ENCODE measurements at places on chromosomes 1 and 21.
A peak's percentile ranks its signal among the peaks of the same experiment; 100 is the strongest.

DNA sequence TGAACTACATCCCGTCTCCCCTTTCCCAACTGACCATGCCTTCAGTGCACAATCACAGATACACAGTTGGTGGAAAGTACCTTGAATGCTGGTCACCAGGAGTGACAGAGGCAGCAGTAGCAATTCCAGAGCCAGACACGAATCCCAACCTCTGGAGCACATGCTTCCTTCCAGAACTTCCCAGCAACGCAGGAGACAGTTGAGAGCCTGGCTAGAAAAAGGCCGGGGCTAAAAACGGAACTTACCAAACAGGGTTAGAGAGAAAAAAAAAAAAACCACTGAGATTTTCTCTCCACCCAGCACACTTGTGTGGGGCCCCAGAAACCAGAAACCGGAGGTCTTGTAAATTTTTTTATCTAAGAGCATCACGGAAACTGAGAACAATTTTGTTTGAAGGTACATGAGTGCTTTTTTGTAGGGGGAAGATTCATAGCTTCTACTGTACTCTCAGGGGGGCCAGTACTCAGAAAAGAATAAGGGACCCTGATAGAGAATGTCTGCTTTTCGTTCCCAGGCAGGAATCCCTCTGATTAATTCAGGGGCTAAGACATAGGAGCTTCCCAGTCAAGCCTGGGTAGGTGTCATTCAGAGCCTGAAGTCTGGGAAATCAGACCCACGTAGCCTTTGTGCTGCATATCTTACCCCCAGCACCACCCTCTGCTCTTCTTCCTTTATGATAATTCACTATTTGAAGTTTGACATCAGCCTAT lies at the start of gene CD48:
Gene CD48 (minus strand): TSS at position 221 of the 710 bp plus-strand sequence. CDS start 59 bp downstream, at position 162.
- no peak within 1 kb of the TSS for H3K27ac ChIP-seq
- DNase-seq, result peak; percentile 66
- H3K27me3 ChIP-seq, result no peaks in the 10 kb centered on the region
- H3K4me1 ChIP-seq, result peaks cover 45% of the 10 kb centered on the region

DNA sequence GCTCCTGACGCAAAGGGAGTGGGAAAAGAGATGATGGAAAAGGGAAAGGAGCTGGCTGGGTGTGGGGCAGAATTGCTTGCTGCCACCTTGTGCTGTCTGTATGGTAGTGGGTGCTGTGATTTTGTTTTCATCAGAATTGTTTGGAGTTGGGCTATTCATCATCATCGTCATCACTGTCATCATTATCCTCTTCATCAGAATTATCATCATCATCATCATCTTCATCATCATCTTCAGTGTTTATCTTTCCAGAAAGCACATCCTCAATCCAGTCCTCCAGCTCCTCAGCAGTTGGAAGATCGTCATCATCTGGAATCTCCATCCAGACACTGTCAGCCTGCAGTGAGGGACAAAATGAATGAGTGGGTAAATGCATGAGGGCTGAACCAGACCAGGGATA lies 59.3 kb downstream of the VANGL1 start:
- no peak for DNase-seq
- no peak overlapping the region for H3K4me3 ChIP-seq
- peaks cover 8% of the 10 kb centered on the region for H3K27me3 ChIP-seq
- H3K36me3 ChIP-seq, result no peaks in the 10 kb centered on the region
- H3K4me1 ChIP-seq, result no peaks in the 10 kb centered on the region

- no peak overlapping the region for H3K4me3 ChIP-seq
- H3K27ac ChIP-seq, result peak overlapping the region; percentile 20
- H3K27me3 ChIP-seq, result no peaks in the 10 kb centered on the region
- no peaks in the 10 kb centered on the region for H3K36me3 ChIP-seq
- no peak for DNase-seq
Measured at GRCh38 chr21:34536820-34537219, 24.8 kb upstream of the KCNE1 start.

DNA sequence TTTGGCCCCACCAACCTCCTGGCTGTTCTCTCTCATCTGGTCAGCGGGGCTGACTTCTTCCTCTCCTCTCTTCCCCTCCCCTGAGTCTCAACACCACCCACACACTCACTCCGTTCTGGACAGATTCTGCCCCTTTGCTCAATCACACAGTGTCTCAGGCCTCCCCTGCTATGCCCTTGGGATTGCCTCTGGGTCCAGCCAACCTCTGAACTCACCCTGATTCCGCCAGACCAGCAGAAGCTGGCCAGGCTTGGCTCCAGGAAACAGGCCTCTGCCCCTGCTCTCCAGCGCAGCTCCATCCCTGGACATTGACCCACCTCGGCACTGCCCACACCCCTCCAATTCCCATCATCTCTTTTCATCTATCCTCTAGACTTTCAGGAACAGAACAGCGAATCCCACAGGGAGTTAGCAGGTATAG lies 22.1 kb downstream of the AHDC1 start:
- peak overlapping the region; percentile 1 for H3K27ac ChIP-seq
- no peak overlapping the region for H3K4me3 ChIP-seq
- peaks cover 4% of the 10 kb centered on the region for H3K27me3 ChIP-seq
- H3K36me3 ChIP-seq, result no peaks in the 10 kb centered on the region
- H3K4me1 ChIP-seq, result peaks cover 14% of the 10 kb centered on the region

DNA sequence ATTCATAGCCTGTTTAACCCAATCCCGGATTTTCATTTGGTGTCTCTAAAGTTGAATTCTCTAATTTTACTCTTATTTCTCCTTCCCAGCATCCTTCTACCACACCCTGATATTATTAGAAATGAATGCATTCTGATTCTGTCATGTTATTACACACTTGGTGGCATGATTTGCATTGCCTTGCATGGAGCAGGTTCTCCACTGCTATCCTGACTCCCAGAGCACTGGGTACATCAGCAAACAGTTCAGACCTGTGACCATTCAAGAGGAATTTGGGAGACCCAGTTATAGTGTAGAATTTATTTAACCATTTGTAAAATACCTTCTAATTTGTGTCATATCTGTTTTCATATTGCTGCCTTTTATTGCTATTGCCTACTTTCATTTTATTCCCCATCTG lies 2.6 kb downstream of the LRRC8B start:
- no peak overlapping the region for H3K4me3 ChIP-seq
- H3K4me1 ChIP-seq, result peaks cover 51% of the 10 kb centered on the region
- H3K27ac ChIP-seq, result no peak overlapping the region
- no peaks in the 10 kb centered on the region for H3K27me3 ChIP-seq
- DNase-seq, result no peak
- peaks cover 37% of the 10 kb centered on the region for H3K36me3 ChIP-seq

GRCh38 chr1:158248771-158249170 lies 5.5 kb upstream of the CD1A start:
- H3K27me3 ChIP-seq, result peaks cover 48% of the 10 kb centered on the region
- peaks cover 23% of the 10 kb centered on the region for H3K4me1 ChIP-seq
- DNase-seq, result no peak
- no peaks in the 10 kb centered on the region for H3K36me3 ChIP-seq
- H3K27ac ChIP-seq, result no peak overlapping the region
- H3K4me3 ChIP-seq, result no peak overlapping the region

DNA sequence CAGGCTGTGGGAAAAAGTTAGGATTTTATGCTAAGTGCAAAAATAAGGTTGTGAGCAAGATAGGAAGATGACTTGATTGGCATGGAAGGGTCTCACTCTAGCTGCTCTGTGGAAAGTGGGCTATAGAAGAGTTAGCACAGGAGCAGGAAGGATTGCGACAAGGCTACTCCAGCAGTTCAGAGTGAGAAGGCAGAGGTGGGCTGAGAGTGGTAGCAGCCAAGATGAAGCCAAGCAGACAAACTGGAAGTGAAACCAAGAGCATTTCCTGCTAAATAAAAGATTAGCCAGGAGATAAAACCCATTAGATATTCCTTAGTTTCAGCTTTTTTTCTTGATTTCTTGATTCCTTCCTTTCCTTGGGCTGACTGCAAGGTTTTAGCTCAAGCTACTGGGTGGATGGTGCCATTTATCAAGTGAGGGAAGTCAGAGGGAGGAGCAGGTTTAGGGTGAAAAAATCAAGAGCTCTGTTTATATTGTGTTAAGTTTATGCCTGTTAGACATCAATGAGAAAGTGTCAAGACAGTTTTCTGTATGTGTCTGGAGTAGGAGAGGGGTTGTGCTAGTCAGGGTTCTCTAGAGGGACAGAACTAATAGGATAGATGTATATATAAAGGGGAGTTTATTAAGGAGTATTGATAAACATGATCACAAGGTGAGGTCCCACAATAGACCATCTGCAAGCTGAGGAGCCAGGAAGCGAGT lies 33.1 kb upstream of the ZNF644 start:
- no peaks in the 10 kb centered on the region for H3K36me3 ChIP-seq
- peaks cover 7% of the 10 kb centered on the region for H3K27me3 ChIP-seq
- no peak overlapping the region for H3K27ac ChIP-seq
- DNase-seq, result no peak
- H3K4me1 ChIP-seq, result no peaks in the 10 kb centered on the region

GRCh38 chr21:37006486-37007291 lies at the start of gene RIPPLY3:
TSS of gene RIPPLY3 (plus strand) at chr21:37006702. CDS start at chr21:37006773, 71 bp downstream.
- no peak within 1 kb of the TSS for H3K27ac ChIP-seq
- peak within 1 kb of the TSS; percentile 65 for H3K4me3 ChIP-seq
- peaks cover 18% of the 10 kb centered on the region for H3K4me1 ChIP-seq
- H3K27me3 ChIP-seq, result peaks cover 31% of the 10 kb centered on the region
- H3K36me3 ChIP-seq, result no peaks in the 10 kb centered on the region
- DNase-seq, result peak; percentile 53

GRCh38 chr1:163161841-163162240 lies 40.9 kb downstream of the RGS5 start:
- H3K4me1 ChIP-seq, result peaks cover under 1% of the 10 kb centered on the region
- no peaks in the 10 kb centered on the region for H3K27me3 ChIP-seq
- no peak overlapping the region for H3K4me3 ChIP-seq
- H3K36me3 ChIP-seq, result no peaks in the 10 kb centered on the region
- DNase-seq, result no peak

- H3K27ac ChIP-seq, result no peak overlapping the region
- H3K4me1 ChIP-seq, result no peaks in the 10 kb centered on the region
- no peak overlapping the region for H3K4me3 ChIP-seq
- no peak for DNase-seq
- peaks cover 23% of the 10 kb centered on the region for H3K27me3 ChIP-seq
Measured at GRCh38 chr1:85496941-85497582, 32.1 kb upstream of the DDAH1 start.

DNA sequence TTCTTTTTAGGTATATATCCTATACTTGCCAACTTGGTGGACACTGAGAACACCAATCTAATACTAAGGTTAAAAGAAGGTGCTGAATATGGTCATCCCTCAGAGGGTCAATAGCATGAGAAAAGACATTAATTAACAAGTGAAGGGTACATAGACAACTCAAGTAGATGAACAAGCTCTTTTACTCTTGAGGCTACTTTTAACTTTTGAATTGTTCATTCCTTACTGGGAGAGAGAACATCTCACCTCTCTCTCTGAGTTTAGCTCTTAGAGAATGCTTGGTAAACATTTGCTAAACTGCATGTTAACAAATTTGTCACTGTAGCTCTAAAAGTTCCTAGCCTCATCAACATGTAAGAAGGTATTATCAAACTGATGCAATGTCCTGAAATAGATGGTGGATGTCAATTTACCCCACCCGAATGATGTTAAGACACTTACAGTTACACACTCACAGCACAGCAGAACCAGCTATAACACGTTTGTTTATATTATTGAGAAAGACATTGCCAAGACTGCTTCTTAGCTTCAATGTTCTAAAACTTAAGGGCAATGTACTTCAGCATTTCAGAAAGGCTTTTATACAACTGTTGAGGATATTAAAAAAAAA lies 35.9 kb downstream of the HEATR1 start:
- no peak for DNase-seq
- H3K36me3 ChIP-seq, result peaks cover 99% of the 10 kb centered on the region
- H3K27me3 ChIP-seq, result no peaks in the 10 kb centered on the region
- H3K27ac ChIP-seq, result no peak overlapping the region
- no peak overlapping the region for H3K4me3 ChIP-seq

- peaks cover 26% of the 10 kb centered on the region for H3K4me1 ChIP-seq
- DNase-seq, result no peak
- H3K36me3 ChIP-seq, result no peaks in the 10 kb centered on the region
- H3K27me3 ChIP-seq, result no peaks in the 10 kb centered on the region
- H3K27ac ChIP-seq, result no peak overlapping the region
- H3K4me3 ChIP-seq, result no peak overlapping the region
Measured at GRCh38 chr1:41977326-41977725, 58.6 kb upstream of the HIVEP3 start.

GRCh38 chr1:101438359-101438758 lies 201.5 kb downstream of the S1PR1 start:
- peaks cover 6% of the 10 kb centered on the region for H3K27me3 ChIP-seq
- no peaks in the 10 kb centered on the region for H3K36me3 ChIP-seq
- peaks cover 7% of the 10 kb centered on the region for H3K4me1 ChIP-seq
- H3K4me3 ChIP-seq, result no peak overlapping the region

DNA sequence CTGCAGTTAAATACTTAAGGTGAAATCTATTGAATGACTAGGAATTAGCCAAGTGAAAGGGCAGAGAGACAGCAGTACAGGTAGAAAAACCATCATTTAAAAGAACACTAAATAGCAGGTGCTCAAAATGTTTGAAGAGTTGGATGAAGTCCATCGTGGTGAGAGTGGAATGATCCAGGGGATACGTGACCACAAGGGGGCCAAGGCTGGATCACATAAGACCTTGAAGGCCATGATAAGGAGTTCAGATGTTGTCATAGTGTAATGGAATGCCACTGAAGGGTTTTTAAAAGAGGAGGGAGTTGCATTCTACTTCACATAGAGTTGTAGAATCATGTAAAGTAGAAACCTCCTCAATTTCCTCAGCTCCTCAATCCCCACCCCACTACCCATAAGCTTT lies 34.8 kb upstream of the HOOK1 start:
- no peaks in the 10 kb centered on the region for H3K4me1 ChIP-seq
- DNase-seq, result no peak
- no peaks in the 10 kb centered on the region for H3K27me3 ChIP-seq
- H3K36me3 ChIP-seq, result no peaks in the 10 kb centered on the region
- no peak overlapping the region for H3K4me3 ChIP-seq

DNA sequence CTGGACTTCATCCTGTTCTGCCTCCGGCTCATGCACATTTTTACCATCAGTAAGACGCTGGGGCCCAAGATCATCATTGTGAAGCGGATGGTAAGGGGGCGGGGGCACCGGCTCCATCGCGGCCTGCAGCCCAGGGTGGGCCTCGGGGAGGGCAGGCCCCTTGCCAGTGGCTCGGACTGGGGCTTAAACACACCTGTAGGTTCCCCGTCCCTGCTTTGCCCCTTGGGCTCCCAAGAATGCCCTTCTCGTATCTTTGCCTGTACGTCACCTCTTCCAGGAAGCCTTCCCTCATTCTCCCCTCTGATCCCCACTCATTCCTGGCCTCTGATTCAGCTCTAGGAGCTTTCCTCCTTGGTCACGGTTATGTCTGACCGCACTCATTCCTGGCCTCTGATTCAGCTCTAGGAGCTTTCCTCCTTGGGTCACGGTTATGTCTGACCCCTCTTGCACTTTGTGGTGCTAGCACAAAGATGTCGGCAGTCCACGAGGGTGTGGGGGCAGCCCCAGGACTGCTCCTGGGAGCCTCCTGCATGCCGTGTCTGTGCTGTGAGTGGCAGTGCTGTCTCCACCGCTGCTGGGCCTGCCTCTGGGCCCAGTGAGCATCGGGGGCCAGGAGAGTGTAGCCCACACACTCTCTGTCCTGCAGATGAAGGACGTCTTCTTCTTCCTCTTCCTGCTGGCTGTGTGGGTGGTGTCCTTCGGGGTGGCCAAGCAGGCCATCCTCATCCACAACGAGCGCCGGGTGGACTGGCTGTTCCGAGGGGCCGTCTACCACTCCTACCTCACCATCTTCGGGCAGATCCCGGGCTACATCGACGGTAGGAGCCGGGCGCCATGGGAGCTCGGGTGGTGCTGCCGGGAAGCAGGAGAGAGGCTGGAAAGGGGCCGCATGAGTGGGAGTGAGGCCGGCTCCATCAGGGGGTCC lies 49.1 kb upstream of the LRRC3 start:
- H3K36me3 ChIP-seq, result peaks cover 38% of the 10 kb centered on the region
- H3K27ac ChIP-seq, result peak overlapping the region; percentile 32
- H3K27me3 ChIP-seq, result no peaks in the 10 kb centered on the region
- peaks cover 6% of the 10 kb centered on the region for H3K4me1 ChIP-seq
- DNase-seq, result no peak
- H3K4me3 ChIP-seq, result no peak overlapping the region

Data from activated T-cell treated with anti-CD3 and anti-CD28 coated beads, Interleukin-2, amount 50 U/mL, for 24 hours (primary cell).